ENCODE measurements at places on chromosomes 4 and X. TPM values are rescaled to one million over a fixed set of nuclear protein-coding genes. Genes with fewer than 3 reads are reported as not detected.

USP26 gene
- not detected for polyA plus RNA-seq

DNA sequence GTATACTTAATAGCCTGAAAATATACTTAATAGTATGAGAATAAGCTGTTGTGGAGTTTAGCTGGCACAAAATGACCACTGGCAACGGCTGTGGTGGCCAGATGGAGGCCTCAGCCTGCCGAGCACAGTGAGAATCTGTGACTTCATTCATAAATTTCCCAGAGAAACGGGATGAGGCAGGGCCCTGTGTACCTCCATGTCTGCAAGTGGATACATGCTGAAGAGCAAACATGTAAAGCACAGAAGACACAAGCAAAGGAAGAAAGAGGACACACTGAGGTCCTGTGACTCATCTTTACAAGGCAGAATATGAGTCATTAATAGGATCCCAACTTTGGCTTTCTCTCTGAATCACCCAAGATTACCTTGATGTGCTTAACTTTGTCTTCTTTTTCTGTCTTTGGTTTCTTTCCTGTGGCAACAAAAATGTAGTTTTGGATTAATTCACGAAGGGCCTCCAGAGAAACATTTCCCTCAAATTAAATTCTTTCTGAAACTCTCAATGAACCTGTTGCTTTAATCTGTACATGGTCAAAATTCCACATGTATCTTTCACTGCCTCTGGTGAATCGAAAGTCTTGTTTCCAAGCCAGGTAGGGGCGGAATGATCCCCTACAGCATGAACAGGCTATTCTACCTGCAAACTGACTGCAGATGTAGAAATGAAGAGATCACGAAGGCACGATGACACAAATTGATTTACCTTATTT, 56.4 kb downstream of the IRF2 start:
- peak overlapping the region; percentile 59 for H3K4me3 ChIP-seq
- peaks cover 42% of the 10 kb centered on the region for H3K4me1 ChIP-seq
- no peaks in the 10 kb centered on the region for H3K27me3 ChIP-seq

FRG2 gene
- not detected for polyA plus RNA-seq

DNA sequence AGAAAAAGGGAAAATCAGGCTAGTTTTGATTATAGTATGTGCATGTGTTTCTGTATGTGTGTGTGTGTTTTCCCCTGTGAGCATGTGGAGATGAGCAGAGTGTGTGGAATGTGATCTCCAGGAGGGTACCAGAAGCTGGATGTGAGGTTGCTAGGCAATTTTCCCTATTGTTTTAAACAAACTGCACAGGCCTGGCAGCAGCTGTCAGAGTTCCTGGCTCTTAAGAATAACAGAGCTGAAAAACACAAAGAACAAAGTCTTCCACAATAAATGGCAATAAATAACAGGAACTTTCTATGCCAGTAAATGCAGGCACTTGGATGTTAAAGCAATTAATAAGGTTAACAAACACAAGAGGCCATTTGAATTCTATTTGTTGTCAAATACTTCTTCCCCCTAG, 344.6 kb upstream of the CTSO start:
- no peaks in the 10 kb centered on the region for H3K27me3 ChIP-seq
- H3K36me3 ChIP-seq = no peaks in the 10 kb centered on the region
- no peak for DNase-seq
- H3K4me1 ChIP-seq = no peaks in the 10 kb centered on the region

DNA sequence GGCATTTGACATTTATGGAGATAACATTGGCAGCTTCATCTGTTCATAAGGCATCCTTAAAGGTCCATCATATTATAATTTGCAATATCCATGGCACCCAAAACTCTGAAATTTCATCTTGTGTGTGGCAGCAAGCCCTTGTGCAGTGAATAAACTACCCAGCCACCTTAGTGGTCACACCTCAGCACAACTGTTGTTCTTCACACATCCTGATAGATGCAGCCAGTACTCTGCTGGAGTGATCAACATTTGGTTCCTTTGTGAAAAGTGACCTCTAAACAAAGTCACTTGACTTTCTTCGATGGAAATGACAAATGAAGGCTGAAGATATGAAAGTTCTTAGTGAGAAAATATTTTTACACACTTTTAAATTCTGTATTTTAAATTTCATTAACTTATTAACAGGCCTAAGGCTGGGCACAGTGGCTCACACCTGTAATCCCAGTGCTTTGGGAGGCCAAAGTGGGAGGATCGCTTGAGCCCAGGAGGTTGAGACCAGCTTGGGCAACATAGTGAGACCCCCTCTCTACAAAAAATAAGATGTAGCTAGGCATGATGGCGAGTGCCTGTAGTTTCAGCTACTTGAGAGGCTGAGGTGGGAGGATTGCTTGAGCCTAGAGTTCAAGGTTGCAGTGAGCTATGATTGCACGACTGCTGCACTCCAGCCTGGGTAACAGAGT, 161.4 kb downstream of the SPRY1 start:
- no peak overlapping the region for H3K4me3 ChIP-seq
- peaks cover 13% of the 10 kb centered on the region for H3K4me1 ChIP-seq
- H3K27ac ChIP-seq = no peak overlapping the region
- H3K36me3 ChIP-seq = no peaks in the 10 kb centered on the region
- H3K27me3 ChIP-seq = peaks cover 4% of the 10 kb centered on the region

GRCh38 chrX:79506001-79506400, 138.9 kb upstream of the ITM2A start:
- H3K27me3 ChIP-seq = no peaks in the 10 kb centered on the region
- DNase-seq = no peak
- no peak overlapping the region for H3K4me3 ChIP-seq
- no peaks in the 10 kb centered on the region for H3K36me3 ChIP-seq

DNA sequence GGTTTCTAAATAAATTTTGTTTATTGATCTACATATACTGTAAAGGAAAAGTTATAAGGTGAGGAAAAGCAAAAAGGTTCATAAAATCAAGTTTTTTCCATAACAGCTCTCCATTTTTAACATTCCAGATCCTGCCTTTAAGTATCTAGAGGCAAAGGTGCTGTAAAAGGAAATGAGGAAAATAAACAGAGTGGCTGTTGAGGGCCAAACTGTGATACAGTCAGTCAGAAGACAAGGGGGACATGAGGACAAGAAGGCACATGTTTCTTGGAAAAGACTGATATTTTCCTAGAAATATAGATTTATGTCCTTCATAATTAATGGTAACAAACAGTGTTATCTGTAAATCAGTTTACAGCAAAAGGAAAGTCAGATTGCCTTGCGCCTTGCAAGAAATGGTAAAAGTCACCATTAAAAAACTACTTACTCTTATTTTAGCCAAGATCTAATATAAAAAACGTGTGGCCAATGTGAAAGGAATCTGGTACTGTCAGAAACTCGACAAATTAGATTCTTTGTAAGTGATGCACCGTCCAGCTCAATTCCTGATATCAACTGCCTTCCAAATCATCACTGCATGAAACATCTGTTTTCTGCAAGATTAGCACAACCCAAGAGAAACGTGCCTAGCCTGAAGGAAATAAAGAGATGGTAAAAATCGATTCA, 34.0 kb upstream of the VEGFD start:
- H3K4me1 ChIP-seq = no peaks in the 10 kb centered on the region
- no peak for DNase-seq
- no peaks in the 10 kb centered on the region for H3K27me3 ChIP-seq
- H3K4me3 ChIP-seq = no peak overlapping the region
- no peaks in the 10 kb centered on the region for H3K36me3 ChIP-seq
- no peak overlapping the region for H3K27ac ChIP-seq

DNA sequence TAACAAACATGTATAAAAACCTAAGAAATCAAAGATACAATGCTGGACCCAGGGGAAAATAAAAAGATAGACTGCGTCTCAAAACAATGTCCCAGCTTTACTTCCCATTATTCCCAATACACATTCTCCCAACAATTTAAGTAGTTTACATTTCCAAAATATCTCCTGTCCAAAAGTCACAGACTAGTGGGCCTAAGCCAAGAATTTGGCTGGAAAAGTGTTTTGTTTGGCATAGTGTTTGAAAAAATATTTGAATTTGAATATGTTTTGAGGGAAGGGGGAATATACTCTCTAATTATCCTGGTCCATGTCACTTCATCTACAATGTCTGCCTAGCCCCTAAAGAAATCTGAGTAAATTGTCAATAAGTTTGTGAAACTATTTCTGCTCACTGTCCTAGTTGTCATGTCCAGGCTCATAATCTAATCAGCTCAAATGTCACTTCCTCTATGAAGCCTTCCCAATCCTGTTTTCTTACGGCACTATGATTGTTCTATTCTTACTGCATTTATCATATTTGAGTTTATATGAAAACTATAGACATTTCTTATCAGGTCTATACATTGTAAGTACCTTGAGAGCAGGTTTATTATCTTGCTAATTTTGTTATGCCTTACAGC, 74.4 kb downstream of the SEC24D start:
- peaks cover 23% of the 10 kb centered on the region for H3K4me1 ChIP-seq
- H3K27me3 ChIP-seq = no peaks in the 10 kb centered on the region
- DNase-seq = no peak
- peaks cover 9% of the 10 kb centered on the region for H3K36me3 ChIP-seq
- H3K4me3 ChIP-seq = no peak overlapping the region
- H3K27ac ChIP-seq = no peak overlapping the region

- H3K4me3 ChIP-seq = no peak overlapping the region
- DNase-seq = no peak
- H3K4me1 ChIP-seq = no peaks in the 10 kb centered on the region
- H3K36me3 ChIP-seq = no peaks in the 10 kb centered on the region
- no peaks in the 10 kb centered on the region for H3K27me3 ChIP-seq
Observed at GRCh38 chr4:139922406-139923024, 231.5 kb downstream of the MAML3 start.

SLC38A5 gene
- 6.4 TPM for polyA plus RNA-seq

DNA sequence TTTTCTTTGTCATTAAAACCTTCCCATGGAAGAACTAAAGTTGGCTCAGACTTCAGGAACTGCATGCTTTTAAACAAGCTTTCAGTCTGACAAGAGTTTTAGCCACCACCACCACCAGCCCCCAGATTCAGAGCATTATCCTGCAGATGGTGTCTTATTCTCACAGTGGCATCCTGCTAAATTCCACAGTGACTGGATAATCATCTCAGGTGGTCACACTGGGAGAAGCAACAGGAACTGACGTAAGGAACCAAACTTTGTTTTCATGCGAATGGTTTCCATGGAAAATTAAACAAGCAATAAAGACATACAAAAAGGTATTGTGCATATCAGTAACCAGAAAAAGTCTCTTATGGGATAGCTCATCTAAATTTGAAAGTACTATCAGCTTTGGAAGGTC, 370.7 kb downstream of the FBXW7 start:
- no peak for DNase-seq
- H3K4me3 ChIP-seq = no peak overlapping the region
- no peaks in the 10 kb centered on the region for H3K4me1 ChIP-seq
- peaks cover 13% of the 10 kb centered on the region for H3K27me3 ChIP-seq
- H3K36me3 ChIP-seq = no peaks in the 10 kb centered on the region
- no peak overlapping the region for H3K27ac ChIP-seq

DNA sequence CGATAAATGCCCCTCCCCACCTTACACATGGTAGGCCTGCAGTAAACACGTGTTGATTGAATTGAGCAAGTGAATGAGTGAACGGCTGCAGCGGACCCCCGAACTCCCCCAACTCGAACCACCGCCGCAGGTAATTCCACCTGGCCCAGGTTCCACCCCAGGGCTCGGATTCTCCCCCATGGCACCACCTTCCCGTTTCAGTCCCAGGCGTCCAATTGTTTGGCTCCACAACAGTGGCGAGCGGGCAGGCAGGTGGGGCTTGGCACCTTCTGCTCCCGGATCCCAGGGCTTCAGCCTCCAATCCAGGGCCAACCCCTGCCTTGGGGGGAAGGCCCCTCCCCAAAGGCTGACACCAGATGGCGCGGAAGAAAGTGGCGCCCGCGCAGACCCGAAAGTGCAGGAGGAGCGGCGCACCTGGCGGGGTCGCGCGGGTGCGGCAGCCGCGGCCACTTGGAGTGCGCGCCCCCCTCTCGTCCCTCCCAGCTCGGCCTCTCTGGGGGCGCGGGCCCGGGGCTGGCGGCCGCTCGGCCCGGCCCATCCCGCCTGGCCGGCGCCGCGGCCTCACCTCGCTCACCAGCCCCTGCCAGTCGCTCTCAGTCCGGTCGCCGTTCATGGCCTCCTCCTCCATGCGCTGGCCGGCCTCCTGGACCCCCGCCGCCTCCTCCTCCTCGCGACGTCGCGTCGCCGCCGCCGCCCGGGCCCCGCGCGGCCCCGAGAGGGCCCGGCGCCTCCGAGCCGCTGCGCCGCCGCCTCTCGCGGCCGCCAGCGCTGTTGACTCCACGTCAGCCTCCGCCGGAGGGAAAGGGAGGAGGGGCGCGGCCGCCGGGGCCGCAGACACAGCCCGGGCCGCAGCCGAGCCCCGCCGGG, at the start of gene CCDC149:
CCDC149 (minus strand) TSS at position 791 of the 867 bp plus-strand sequence; CDS start at position 613, 178 bp downstream.
- H3K4me1 ChIP-seq = peaks cover 4% of the 10 kb centered on the region
- peaks cover 29% of the 10 kb centered on the region for H3K36me3 ChIP-seq
- H3K27ac ChIP-seq = no peak within 1 kb of the TSS
- H3K4me3 ChIP-seq = peak within 1 kb of the TSS; percentile 79
- peaks cover 31% of the 10 kb centered on the region for H3K27me3 ChIP-seq
- no peak for DNase-seq

FAM47E gene
- not detected for polyA plus RNA-seq

MAML3 gene
- 2.7 TPM for polyA plus RNA-seq

GPRASP3 gene
- 0.23 TPM for polyA plus RNA-seq

Measured in naive B cell (primary cell).